HCT116 (cell line): ENCODE measurements at places on chromosomes 6 and 20.

DNA sequence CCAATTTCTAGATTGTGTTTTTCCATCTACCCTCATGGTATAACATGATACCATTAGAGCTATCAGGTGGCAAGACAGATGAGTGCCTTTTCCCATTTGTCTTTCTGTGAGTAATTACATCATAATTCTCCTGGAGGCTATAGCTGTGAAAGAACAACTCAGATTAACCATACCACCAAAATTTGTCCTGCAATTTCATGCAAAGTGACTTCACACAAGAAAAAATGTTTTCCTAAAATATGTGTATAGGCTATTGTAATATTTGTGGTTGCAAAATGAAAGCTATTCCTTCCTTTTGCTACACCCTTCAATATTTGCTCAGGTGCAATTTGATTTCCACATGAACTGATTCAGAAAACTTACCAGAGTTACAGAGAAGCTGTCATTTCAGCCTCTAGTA lies 547.7 kb upstream of the ID4 start:
- no peaks in the 10 kb centered on the region for H3K4me1 ChIP-seq
- no peak overlapping the region for H3K27ac ChIP-seq
- no peaks in the 10 kb centered on the region for H3K27me3 ChIP-seq
- no peaks in the 10 kb centered on the region for H3K36me3 ChIP-seq

GRCh38 chr20:16828666-16829305 lies 80.6 kb downstream of the OTOR start:
- no peak for DNase-seq
- H3K36me3 ChIP-seq: no peaks in the 10 kb centered on the region
- no peak overlapping the region for H3K4me3 ChIP-seq

- H3K27me3 ChIP-seq: no peaks in the 10 kb centered on the region
- no peaks in the 10 kb centered on the region for H3K4me1 ChIP-seq
- no peak for DNase-seq
- no peak overlapping the region for H3K4me3 ChIP-seq
- H3K36me3 ChIP-seq: no peaks in the 10 kb centered on the region
- no peak overlapping the region for H3K27ac ChIP-seq
These were observed 702.1 kb downstream of the RFPL4B start for GRCh38 chr6:113049190-113049589.

DNA sequence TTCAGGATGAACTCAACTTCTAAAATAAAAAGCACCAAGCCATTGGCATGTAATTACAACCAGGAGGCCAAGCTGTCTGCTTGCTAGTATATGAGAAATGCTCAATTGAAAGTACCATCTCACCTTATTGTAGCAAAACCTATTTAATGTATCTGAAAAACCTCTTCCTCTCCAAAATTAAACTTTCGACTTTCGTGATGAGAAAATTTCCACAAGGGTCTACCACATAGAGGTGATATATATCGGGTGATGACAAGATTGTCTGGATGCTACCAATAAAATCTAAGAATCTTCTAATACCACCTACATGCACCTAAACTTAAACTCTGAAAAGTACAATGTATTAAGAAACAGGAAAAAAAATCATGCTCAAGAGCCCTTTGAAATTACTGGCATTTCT lies 74.2 kb downstream of the ATXN1 start:
- H3K4me1 ChIP-seq: peaks cover 50% of the 10 kb centered on the region
- H3K36me3 ChIP-seq: no peaks in the 10 kb centered on the region
- no peak overlapping the region for H3K4me3 ChIP-seq
- H3K27me3 ChIP-seq: no peaks in the 10 kb centered on the region
- DNase-seq: no peak
